ENCODE measurements at places on chromosomes 7 and 10. TPM values are rescaled to one million over a fixed set of nuclear protein-coding genes. Genes with fewer than 3 reads are reported as not detected.

The CFAP46 gene
- not detected for total RNA-seq

The LRRD1 gene
- 0.17 TPM for total RNA-seq

The CAMK2G gene
- total RNA-seq, result 42.7 TPM

GRCh38 chr7:142896151-142896550 lies 10.6 kb upstream of the TRPV6 start:
- DNase-seq, result no peak

DNA sequence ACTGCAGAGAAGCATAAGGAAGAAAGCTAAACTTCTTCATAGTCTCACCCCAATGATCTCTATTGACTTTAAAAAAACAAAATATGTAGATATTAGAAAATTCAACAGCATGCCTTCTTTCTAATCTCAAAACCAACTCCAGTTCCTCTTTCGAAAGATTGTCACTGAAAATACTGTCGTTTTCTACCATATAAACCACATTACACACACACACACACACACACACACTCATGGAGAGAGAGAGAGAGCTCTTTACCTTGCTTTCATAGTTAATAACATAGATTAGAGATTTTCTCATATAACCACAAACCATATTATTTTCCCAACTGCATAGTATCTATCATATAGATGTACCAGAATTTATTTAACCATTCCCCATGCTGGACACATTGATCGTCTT lies 296.2 kb upstream of the MGMT start:
- DNase-seq, result no peak

- peak; percentile 41 for DNase-seq
Measured at GRCh38 chr7:20778063-20778721, 8.5 kb downstream of the SP8 start.

DNA sequence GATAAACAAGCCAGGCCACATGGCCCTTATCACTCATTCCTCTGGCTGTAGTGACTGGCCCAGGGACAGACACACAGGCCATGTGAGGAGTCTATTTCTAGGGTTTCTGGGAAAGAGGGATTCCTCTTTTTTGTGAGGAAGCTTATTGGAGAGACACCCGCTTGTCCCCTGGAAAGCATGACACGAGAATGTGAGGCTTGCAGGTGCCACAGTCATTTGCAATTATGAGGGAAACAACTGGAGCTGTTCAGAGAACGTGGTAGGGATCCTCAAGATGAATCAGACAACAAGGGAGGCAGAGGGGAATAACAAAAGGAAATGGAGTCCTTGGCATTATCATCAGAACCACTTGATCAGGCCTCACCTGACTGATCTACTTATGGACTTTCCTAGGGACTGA lies 64.5 kb downstream of the ADCYAP1R1 start:
- no peak for DNase-seq

GRCh38 chr10:113261161-113261560 lies 291.7 kb upstream of the HABP2 start:
- peak; percentile 7 for DNase-seq

DNA sequence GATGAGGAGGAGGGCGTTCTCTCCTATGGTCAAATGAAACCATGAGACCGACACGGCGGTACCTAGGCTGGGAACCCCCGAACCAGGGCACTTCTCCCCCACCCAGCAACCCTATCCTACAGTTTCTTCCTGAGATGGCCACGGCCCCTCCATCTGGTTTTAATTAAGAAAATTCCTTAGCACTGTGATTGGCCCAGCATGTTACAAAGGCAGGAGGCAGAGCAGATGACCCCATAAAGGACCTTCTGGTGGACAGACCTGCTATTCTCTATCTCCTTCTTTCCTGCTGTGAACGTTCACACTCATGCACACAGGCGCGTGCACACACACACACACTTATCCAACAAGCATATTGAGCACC lies 129.4 kb downstream of the RGS10 start:
- DNase-seq, result no peak

DNA sequence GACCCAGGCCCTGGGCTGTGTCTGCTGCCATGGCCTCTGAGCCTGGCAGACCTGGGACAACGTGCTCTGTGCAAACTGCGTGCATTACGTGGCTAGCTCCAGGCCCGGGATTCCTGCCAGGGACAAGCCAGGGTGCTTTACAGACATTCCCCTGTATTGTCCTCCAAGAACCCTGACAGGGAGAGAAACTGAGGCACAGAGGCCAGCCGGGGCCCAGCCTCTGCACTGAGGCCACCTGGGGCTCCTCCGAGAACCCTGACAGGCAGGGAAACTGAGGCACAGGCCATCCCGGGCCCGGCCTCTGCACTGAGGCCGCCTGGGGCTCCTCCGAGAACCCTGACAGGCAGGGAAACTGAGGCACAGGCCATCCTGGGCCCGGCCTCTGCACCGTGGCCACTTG lies 64.9 kb downstream of the CFAP46 start:
- DNase-seq, result no peak

DNA sequence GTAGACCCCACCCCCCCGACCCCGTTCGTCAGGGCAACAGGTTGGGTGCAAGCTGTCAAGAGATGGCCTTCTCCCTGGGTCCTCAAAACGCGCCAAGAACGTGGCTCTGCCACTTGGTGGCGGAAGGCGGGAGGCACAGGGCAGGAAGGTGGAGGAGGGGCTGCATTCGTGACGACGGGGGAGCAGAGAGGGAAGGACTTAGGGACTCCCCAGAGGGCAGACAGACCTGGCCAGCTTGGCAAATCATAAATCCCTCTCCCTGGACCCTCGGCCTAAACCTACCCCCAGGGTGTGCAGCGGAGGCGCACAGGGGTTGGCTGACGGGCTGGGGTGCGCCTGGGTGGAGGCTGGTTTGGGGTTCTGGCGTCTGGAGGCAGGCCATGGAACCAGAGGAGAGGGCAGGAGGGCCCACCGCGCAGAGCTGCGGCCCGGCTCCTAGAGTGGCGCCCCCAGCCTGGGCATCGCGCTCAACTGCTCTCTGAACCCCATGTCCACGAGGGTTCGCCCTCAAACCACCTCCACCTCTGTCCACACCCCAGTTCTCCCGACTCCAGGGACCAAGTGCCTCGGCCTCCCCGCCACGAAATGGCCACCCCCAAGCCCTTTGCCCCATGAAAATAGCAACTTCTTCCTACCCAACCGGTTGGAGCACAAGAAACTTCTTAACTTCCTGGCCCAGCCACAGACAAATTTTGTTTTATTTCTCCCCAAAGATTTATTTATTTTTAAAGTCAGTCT lies 10.8 kb upstream of the GATA3 start:
- peak; percentile 35 for DNase-seq

DNA sequence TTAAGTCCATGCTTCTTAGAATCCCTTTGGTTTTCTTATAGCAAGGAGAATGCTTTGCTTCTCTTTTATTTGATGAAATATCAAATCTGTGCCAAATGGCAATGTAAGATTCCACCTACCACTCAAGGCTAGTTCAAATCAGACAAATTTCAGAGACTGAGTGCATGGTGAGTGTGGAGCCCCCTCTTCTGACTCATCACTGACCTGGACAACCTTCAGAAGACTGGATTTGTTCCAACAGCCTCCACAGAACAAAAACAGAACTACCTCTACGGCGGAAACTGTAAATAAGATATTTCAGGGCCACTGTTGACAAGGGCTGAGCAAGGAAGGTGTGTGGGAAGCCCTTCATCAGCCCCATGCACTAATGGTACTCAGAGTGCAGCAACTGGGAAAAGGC lies 21.1 kb downstream of the NCAPG2 start:
- DNase-seq, result no peak

DNA sequence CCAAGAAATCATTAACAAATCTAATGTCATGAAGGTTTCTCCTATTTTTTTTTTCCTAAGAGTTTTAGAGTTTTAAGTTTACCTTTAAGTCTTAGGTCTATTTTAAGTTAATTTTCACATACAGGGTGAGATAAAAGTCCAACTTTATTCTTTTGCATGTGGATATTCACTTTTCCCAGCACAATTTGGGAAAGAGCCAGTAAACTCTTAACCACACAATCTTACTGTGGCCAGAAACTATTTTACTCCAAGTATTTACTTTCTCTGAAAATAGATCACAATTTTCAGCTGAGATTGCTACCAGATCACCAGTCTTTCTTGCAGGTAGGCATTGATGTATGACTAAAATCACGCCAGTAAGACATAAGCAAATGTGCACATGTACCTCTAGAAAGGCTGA lies 728.5 kb downstream of the TNS3 start:
- DNase-seq, result no peak

- no peak for DNase-seq
Measured at GRCh38 chr7:91405092-91405788, 141.0 kb downstream of the FZD1 start.

DNA sequence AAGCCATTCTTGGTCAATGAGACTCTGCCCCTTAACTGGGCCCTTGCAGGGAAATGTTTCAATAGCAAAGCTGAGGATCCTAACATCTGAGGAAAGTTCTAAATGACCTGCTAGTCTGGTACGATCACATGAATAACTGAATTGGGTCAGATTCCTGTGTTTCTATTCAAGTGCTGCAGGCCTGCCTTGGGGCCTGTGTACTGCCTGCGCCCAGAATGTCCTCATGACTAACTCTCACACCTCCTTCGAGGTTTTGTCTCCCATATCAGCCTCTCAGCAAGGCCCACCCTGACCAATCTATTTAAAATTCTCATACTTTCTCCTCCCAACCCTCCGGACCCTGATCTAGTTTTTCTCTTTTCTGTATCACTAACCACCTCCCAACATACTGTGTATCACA lies 4.4 kb downstream of the JAZF1 start:
- DNase-seq, result no peak

GRCh38 chr10:12299222-12299965 lies 50.0 kb upstream of the CAMK1D start:
- no peak for DNase-seq

DNA sequence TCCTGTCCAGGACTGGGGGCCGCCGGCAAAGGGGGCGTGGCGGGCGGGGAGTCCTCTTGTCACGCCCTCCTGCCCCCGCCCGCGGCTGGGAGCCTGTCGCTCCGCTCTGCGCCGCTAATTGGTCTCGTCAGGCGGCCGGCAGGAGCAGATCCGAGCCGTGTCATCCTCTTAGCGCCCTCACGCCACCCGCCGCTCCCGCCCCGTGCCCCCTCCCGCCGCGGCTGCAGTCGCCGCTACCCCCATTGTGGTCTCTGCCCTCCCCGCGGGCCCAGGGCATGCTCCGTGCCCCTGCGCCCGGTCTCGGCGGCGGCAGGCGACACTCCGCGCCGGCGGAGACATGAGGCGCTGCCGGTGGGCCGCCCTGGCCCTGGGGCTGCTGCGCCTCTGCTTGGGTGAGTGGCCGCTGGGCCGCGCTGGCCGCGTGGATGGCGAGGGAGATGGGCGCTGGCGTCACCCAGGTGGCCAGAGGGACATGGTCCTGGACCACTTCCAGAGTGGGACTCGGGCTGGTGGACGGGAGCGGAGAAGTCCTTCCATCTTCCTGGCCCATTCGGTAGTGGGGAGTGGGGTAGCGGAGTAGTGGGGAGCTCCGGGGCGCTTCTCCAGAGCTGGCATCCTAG lies at the start of gene CDHR1:
CDHR1 (plus strand) TSS at position 114 of the 620 bp plus-strand sequence; CDS start at position 338, 224 bp downstream.
- DNase-seq, result peak; percentile 62

DNA sequence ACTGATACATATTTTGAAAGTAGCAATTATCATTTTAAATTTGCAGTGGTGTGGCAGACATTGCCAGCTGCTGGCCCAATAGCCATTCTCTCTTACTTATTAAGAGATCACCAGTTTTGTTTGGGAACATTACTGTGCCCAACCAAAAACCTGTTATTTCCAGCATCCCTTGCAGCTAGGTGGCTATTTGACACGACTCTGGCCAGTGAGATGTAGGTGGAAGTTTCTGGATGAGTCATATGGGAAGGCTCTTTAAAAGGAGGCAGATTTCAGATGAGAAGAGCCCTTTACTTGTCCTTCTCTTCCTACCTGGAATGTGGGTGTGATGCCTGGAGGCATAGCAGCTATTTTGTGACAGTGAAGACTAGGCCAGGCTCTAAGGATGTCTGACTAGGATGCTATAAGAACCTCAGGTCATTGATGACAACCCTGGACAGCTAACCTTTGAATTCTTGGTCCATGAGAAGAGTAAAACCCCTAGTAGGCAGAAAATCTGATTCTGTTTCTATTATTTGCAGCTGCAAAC lies 77.9 kb downstream of the CARD11 start:
- DNase-seq, result no peak

DNA sequence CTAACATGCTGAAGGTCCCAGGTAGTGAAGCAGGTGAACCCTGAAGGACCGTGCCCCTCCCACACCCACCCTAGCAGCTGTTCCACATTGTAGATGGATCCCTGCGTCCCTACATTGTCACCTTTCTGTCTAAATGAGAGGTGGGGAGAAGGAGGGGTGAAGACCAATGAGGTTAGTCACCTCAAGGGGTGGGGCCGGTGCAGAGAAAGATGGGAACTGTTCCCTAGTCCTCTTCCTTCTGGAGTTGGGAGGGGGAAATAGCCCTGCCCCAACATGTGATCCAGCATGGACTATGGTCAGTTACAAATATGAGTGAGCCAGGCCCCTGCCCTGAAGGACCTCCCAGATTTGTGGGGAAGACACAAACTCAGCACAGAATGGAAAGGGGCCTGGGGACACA lies 124.5 kb downstream of the LHPP start:
- DNase-seq, result no peak

GRCh38 chr7:66150471-66150870 lies 35.8 kb downstream of the CRCP start:
- no peak for DNase-seq

DNA sequence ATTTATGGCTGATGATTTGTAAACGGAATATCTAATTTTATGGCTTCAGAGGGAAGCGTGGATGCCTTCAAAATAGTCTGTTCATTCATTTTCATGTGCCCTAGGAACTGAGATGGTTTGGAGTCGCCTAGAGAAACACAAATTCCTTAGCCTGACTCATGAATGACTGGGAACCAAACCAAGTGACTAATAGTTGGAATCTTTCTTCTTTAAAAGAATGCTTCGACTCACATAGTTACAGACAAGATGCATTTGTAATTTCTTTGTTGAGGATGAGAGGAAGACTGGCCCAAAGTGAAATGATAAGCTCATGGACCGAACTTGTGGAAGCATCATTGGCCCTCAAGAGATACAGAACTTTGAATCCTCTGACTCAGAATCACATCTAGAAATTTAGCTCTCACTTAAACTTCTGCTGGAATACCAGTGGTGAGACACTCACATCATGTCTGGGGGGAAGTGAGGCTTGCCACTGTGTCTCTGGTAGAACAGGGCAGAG lies 1107.2 kb downstream of the NRG3 start:
- no peak for DNase-seq

- no peak for DNase-seq
Measured at GRCh38 chr10:131134651-131135050, 176.9 kb downstream of the TCERG1L start.

- no peak for DNase-seq
Measured at GRCh38 chr7:92056286-92056685, 78.0 kb downstream of the CYP51A1 start.

Data from B cell (primary cell).